ENCODE measurements at places on chromosomes 4 and X. TPM values are rescaled to one million over a fixed set of nuclear protein-coding genes. Genes with fewer than 3 reads are reported as not detected.

- H3K4me3 ChIP-seq, result peak overlapping the region; percentile 48
- peaks cover 3% of the 10 kb centered on the region for H3K36me3 ChIP-seq
- H3K27me3 ChIP-seq, result no peaks in the 10 kb centered on the region
- DNase-seq, result peak; percentile 94
- peak overlapping the region; percentile 65 for H3K27ac ChIP-seq
- peaks cover 46% of the 10 kb centered on the region for H3K4me1 ChIP-seq
Observed at GRCh38 chr4:113682730-113683537, 78.6 kb downstream of the CAMK2D start.

DNA sequence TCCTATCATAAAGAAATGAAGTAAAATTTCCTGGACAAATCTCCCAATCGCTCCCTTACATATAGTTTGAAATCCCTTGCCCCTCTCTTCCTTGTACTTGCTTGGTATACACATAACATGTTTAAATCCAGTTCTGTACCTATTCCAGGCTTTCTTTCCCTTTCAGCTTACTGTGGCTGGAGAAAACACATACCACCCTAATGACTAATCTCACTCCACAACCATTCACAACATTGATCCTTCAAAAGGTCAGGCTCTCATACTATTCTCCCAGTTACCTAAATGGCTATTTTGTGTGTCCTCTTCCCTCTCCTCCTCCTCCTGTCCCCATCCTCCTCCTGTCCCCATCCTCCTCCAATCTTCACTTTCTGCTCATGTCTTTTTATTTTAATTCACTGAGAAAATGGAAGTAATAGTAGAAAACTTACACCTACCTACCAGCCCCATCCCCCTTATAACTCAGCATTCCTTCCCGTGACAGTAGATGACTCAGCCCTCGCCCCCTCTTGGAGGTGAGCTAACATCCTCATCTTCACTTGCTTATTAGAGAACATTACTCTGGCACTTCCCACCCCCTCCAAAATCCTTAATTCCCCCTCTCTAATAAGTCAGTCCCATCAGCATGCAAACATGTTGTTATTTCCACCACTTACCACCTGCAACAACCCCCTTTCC, 77.5 kb downstream of the IL15 start:
- H3K27ac ChIP-seq, result no peak overlapping the region
- H3K27me3 ChIP-seq, result no peaks in the 10 kb centered on the region
- no peak for DNase-seq

The GAGE13 gene
- not detected for total RNA-seq

GRCh38 chr4:20367446-20367845, 115.7 kb downstream of the SLIT2 start:
- H3K4me3 ChIP-seq, result no peak overlapping the region
- H3K4me1 ChIP-seq, result no peaks in the 10 kb centered on the region
- no peaks in the 10 kb centered on the region for H3K36me3 ChIP-seq
- no peak for DNase-seq
- H3K27me3 ChIP-seq, result no peaks in the 10 kb centered on the region
- H3K27ac ChIP-seq, result no peak overlapping the region

DNA sequence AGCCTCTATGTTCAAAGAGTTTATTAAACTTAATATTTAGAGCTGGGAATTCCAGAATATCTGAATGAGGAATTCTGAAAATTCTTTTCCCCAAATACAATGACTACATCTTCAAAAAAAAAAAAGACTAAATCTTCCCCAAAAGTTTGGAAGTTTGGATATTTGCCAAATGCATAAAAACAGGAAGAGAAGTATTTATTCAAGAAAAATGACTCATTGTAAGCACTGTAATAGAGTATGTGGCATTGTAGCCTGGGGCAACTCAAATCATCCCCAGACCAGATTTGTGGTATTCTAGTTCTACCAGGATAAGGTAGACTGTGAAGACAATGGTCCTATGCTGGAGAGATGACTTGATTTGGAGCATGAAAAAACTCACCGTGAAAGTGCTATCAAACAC, 78.5 kb upstream of the PDHA2 start:
- no peak for DNase-seq
- H3K4me1 ChIP-seq, result no peaks in the 10 kb centered on the region
- no peak overlapping the region for H3K27ac ChIP-seq
- H3K36me3 ChIP-seq, result no peaks in the 10 kb centered on the region
- no peaks in the 10 kb centered on the region for H3K27me3 ChIP-seq

The RTL3 gene
- not detected for total RNA-seq

The NPY2R gene
- total RNA-seq, result not detected

The TEX11 gene
- total RNA-seq, result not detected

DNA sequence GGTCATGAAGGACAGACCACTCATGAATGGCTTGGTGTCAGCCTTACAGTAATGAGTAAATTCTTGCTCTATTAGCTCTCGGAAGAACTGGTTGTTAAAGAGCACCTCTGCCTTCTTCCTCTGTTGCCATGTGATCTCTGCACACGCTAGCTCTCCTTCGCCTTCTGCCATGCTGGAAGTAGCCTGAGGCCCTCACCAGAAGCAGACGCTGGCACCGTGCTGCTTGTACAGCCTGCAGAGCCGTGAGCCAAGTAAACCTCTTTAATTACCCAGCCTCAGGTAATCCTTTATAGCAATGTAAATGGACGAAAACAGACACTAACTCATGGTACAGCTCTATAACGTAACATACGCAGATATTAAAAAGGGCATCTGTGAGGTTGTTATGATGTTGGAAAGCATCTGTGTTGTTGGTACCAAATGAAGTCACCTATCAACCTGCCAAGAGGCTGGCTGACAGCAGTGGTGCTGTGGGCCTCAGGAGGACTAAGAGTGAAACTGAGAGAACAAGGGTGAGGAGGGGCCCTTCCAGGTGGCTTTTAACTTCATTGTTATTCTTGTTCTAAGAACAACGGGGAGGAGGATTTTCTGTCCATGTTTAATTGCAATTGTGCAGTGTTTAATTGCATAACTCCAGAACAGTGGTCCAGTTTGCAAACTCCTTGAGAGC, 69.2 kb downstream of the CRMP1 start:
- H3K27ac ChIP-seq, result no peak overlapping the region
- no peaks in the 10 kb centered on the region for H3K27me3 ChIP-seq
- no peaks in the 10 kb centered on the region for H3K36me3 ChIP-seq
- no peak overlapping the region for H3K4me3 ChIP-seq

DNA sequence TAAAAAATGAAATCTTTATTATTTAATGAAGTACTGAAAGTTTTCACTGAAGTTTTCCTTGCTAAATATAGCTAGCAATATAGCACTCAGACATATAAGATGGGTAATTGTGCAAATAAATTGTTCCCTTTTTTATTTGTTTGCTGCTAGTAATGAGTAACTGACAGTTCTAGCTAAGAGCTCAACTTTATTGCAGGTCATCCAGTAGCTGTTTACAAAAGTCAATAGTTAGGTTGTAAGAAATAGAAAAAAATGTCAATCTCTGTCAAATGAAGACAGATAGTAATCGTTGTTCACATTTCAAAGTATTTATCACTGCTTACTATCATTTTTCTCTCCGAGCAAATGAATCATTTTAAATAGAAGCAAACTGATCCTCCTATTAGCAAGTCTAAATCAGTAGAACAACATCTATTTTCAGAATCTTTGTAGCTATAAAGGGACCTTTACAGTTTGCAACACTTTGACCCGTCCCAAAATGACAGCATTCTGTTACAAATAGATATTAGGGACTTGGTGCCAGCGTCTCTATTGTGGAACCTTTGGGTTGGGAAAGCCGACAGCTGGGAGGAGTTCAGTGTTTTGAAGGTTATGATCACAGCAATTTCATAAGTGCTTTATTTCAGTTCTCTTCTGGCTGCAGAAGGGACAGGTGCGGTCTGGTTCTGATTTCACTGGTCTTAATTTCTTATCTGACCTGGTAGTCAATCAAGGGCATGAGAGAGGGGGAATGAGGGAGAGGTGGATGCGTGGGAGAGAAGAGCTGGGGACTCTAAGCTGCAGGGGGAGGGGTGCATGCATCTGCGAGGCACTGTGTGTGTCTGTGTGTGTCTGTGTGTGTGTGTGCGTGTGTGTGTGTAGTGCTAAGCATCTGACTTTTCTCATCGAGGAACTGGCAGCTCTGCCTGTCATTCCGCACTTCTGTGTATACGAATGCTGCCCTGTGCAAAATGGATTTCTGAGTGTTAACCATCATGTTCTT, 227.9 kb upstream of the PITX2 start:
- no peak overlapping the region for H3K27ac ChIP-seq
- H3K36me3 ChIP-seq, result no peaks in the 10 kb centered on the region
- H3K27me3 ChIP-seq, result no peaks in the 10 kb centered on the region
- no peaks in the 10 kb centered on the region for H3K4me1 ChIP-seq

The MAPK10 gene
- 0.72 TPM for total RNA-seq

DNA sequence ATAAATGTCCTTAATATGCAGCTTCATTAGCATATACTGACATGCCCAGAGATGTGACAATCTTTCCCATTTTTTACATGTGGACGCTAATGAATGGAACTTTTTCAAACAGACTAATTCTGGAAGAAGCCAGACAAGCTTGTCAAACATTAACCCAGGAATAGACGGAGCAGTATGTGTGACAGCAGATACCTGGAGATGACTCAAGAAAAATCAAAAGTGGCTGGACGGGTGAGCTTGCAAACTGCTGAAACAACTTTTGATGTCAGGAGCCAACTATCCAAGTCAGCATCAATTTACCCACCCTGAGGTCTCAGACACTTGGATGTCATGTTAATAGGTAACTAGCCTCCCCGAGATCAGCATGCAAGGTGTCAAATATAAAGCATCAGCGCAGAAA, 183.0 kb downstream of the PACRGL start:
- DNase-seq, result no peak
- H3K27me3 ChIP-seq, result no peaks in the 10 kb centered on the region
- H3K4me3 ChIP-seq, result no peak overlapping the region
- no peaks in the 10 kb centered on the region for H3K4me1 ChIP-seq
- no peak overlapping the region for H3K27ac ChIP-seq

DNA sequence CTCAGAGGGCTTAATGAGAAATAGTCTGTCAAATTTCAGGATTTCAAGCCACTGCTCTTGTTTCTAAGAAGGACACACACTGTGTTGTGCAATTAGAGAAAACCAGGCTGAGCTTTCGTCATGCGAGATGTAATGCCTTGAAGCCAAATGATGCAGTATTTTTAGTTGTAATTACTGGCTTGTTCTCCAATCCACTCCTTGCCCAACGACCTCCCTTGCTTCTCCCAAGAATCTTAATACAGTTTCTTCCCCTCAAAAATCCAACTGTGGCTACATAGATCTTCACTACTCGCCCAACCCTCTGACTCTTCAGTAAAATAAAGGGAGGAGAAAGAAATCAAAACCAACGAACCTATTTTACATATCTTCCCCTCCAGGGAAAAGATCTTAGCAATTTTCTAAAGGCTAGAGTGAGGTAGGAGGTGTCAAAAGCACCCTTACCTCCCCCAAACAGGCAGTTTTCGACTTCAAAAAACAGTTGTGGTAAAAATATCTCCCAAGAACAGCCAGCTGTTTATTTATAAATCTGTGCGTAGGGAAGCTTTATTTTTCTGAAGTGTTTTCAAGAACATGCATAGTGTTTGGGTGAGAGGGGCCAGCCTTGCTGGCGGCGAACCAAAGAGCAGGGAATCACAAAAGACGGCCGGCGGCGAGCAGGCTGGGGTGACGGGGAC, 68.7 kb downstream of the MGST2 start:
- DNase-seq, result no peak
- peaks cover 24% of the 10 kb centered on the region for H3K27me3 ChIP-seq

DNA sequence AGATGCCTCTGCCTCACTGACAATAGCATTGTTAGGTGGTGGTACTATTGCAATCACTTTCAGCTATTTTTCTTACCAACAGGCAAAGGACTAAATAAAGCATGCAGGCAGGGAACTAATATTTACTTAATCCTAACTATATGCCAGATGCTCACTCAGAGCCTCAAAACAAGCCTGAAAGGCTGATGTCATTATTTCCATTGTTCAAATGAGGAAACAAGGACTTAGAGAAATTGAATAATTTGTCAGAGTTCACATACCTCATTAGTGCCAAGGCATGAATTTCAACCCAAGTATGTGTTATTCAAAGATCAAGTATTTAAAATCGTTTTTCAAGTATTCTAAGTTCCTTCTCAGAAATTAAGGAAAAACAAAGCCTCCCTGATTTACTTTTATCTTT, 374.9 kb upstream of the TECRL start:
- H3K4me3 ChIP-seq, result no peak overlapping the region
- H3K36me3 ChIP-seq, result no peaks in the 10 kb centered on the region
- no peak overlapping the region for H3K27ac ChIP-seq
- H3K27me3 ChIP-seq, result no peaks in the 10 kb centered on the region
- DNase-seq, result no peak

The RNF128 gene
- not detected for total RNA-seq

DNA sequence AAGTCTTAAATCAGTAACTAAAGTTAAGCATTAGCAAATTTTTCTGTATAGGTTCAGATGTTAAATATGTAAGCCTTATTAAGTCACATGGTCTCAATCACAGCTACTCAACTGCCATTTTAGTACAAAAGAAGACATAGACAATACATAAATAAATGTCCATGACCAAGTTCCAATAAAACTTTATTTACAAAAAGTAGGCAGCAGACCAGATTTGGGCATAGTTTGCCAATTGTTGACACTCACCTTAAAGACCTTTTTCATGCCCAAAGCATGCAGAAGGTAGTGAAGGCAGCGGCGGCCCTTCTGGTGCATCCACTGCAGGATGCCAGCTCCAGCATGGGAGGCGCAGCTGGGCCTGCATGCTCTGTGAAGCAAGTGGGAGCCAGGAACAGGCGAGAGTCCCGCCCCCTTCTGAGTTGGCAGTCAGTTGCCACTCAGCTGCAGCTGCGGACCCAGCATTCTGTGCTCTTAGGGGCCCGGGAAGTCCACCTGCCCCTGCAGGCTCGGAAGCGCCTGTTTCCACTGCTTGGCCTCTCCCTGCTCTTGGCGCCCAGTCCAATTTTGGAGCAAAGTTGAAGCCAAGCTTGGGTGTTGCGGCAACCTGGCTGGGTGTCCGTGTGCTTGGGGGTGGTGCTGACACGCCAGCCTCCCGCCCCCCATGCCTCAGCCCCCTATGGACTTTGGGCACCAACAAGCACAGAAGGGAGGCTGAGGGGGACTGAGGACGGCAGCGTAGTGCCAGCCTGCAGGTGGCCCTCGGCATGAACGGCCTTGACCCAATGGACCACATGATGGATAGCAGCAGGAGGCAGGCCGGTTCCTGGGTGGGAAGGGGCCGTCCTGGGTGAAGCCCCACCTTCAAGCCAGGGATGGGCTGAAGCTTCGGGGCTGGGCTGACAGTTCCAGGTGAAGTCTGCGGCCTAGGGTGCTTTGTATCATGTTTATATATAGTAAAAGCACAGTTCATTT, 42.4 kb upstream of the PABPC4L start:
- no peaks in the 10 kb centered on the region for H3K27me3 ChIP-seq
- no peaks in the 10 kb centered on the region for H3K4me1 ChIP-seq
- no peaks in the 10 kb centered on the region for H3K36me3 ChIP-seq
- no peak overlapping the region for H3K27ac ChIP-seq
- H3K4me3 ChIP-seq, result no peak overlapping the region
- DNase-seq, result no peak

All from CD4-positive, CD25-positive, alpha-beta regulatory T cell (primary cell).